Stimulated activated CD8-positive, alpha-beta memory T cell treated with anti-CD3 and anti-CD28 coated beads, Interleukin-15, amount 100 ng/mL, for 48 hours (primary cell): ENCODE measurements at places on chromosomes 7 and 10.

DNA sequence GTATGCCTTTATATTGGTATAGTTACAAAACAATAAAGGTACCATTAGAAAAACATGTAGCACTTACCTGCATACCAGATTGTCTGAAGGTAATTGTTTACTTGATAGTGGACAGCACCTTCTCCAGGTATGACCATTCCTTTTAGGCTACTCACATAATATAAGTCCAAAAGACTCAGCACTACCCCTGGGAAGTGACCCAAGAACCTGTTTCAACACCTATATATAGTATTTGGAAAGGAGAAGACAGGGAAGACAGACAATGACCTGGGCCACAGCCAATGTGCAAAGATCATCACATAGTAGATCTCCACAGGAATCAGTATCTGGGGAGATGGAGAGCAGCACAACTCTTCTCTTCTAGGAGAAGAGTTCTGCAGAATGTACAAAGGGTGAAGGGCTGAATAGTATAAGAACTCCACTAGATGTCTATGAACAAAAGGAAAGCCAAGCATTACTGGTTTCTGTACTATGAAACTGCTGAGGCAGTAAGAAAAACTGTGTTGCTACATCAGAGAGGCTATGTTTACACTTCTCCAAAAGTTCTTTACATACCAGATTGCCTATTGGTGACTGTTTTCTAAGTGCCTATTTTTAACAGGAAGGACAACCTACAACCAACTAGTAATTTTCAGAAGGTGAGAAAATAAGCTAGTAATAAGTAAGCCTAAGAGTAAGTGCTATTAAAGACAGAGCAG is 159.2 kb downstream of the BTAF1 start:
- no peak for DNase-seq

GRCh38 chr7:105647591-105647990 is 66.3 kb upstream of the EFCAB10 start:
- DNase-seq: no peak

GRCh38 chr10:33192190-33192589 is 142.3 kb downstream of the NRP1 start:
- DNase-seq: no peak

DNA sequence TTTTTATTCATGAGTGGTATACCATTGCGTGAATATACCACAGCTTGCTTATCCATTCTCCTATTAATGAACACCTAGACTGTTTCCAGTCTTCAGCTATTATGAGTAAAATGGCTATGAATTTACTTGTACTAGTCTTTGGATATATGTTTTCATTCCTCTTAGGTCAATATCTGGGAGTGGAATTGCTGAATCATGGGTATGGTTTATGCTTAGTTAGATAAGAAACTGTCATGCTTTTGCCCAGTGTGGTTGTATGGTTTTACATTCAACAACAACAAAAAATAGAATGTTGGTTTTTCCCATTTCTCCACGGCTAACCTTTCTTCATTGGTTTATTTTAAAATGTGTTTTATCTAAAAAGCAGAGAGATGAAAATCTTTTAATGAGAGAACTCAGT is 308.3 kb downstream of the PHF14 start:
- no peak for DNase-seq

GRCh38 chr10:112214298-112214926 is 30.8 kb upstream of the GPAM start:
- DNase-seq: no peak

GRCh38 chr10:114547514-114547913 is 110.6 kb downstream of the ABLIM1 start:
- no peak for DNase-seq

GRCh38 chr7:4077980-4078379 is 604.1 kb upstream of the FOXK1 start:
- DNase-seq: no peak

GRCh38 chr7:106260136-106260561 is 24.6 kb downstream of the NAMPT start:
- no peak for DNase-seq

DNA sequence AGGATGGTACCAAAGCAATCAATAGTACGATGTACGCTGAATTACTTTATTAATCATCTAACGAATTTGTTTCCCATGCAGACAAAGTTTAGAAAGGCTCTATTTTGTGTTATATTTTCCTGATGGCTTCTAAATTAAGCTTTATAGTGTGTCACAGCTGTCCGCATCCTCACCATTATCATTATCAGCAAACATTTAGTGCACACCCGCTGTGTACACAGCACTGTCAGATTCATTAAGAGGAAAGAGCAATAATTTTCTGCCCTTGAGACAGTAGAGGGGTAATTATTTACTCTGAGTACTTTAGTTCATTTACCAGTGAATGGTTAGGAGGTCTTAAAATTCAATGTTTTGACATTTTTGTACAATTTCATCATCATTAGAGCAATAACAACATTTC is 233.3 kb upstream of the PTPRZ1 start:
- no peak for DNase-seq

- DNase-seq: no peak
These were observed 44.1 kb upstream of the LBX1 start for GRCh38 chr10:101273330-101273729.

GRCh38 chr10:65555192-65555591 is 1370.6 kb upstream of the LRRTM3 start:
- no peak for DNase-seq

DNA sequence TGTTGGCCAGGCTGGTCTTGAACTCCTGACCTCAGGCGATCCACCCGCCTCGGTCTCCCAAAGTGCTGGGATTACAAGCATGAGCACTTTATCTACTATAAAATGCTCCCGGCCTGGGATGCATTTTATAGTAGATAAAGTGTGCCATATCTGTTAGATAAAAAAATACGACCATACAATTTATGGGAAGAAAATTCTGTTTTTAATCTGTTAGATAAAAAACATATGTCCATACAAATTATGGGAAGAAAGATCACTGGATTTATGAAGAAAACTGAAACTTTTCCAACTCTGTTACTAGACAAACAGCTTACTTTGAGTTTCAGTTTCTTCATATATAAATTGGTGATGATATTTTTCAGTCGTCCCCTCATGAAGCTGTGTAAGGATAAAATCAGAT is 4.5 kb downstream of the TSPAN13 start:
- DNase-seq: no peak

DNA sequence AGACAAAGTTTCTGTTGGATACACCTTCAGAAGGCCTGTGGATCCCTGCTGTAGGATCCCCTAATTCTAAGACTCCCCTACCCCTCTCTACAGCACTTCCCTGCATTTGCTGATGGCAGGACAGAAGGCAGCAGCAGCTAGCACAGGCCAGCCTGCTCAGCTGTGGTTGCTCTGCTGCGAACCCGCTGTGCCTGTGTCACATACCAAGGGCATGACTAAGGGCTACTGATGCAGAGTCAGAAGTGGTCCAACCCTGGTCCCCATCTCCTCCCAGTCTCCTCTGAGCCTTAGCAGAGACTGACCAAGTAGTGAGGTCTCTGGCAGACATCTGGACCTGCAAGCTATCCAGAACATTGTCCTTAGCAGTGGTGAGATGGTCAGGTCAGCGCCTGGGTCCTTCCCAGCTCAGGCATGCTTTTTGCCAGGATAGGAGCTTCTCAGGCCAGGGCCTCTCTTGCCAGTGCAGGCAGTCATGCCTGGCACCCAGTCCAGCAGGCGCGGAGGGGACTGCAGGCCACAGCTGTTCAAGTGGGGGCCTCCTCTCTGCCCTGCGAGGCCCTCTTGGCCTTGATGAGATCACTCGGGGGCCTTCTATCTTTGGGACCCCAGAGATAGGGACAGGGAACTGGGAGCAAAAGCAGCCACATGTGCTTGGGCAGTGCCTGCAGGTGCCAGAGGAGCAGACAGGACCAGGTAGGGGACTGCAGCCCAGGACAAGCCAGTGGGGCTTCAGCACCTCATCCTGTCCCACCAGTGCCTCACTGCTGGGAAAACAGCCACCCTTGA is 146.4 kb downstream of the ZNF248 start:
- DNase-seq: no peak
